AG10803 (cell line): ENCODE measurements at places on chromosomes 7 and 10.

DNA sequence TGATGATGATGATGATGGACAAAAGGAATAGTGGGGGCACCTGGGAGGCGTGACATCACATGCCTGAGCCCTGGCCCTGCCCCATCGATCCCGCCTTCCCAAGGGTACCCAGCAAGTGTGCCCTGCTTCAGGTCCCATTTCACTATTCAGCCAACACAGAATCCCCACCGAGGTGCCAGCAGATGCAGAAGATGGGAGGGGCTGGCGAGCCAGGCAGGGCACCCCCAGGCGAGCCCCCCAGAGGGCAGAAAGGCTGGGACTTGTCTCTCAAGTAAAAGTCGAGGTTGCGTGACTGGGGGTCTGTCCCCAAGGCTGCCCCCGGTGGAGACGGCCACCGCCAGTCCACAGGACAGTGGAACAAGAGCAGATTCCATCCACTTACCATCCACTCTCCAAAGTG is 57.5 kb downstream of the INSIG1 start:
- no peak for DNase-seq

DNA sequence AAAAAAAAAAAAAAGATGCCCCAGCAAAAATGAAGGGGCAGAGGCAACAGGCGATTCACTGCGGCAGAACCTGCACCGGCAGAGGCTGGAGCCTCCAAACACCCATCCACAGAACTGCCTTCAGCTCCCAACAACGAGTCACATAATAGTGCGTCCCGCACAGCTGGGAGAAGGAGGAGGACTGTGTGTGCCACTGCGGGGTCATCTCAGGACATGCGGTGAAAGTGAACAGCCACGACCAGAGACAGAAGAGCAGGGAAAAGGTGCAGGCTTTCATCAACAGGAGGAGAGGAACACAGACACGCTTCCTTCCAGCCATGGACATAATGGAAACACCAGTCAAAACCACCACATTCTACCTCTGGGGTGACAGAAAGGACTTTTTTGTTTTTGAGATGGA is 34.1 kb downstream of the DAGLB start:
- DNase-seq: no peak

GRCh38 chr10:110343947-110344346 is 39.2 kb upstream of the SMNDC1 start:
- no peak for DNase-seq

DNA sequence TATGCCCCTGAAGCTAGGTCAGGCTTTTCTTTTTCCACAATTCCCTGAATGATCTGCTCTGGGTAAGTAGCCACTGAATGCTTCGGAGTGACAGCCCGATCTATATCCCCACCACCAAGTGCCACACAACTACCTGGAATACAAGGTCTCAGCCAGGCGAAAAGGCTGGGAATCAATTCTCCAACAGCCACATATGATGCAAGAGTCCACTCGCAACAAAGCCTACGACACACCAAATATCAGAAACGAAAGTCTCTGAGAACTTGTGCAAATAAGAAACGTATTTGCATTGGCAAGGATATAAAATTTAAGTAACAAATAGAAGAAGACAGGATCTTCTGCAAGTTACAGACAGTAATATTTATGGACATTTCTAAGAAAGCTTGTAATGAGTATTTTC is 5.7 kb downstream of the HIPK2 start:
- no peak for DNase-seq

- DNase-seq: no peak
Measured at GRCh38 chr7:47779341-47779771, 168.9 kb downstream of the PKD1L1 start.

- DNase-seq: no peak
Measured at GRCh38 chr10:45378914-45379726, 5.1 kb downstream of the ALOX5 start.

- no peak for DNase-seq
Measured at GRCh38 chr7:123879628-123880027, 34.7 kb downstream of the HYAL4 start.

- no peak for DNase-seq
Measured at GRCh38 chr10:62818426-62819011, 2.4 kb upstream of the EGR2 start.

GRCh38 chr7:8255680-8256655 is 6.0 kb downstream of the ICA1 start:
- no peak for DNase-seq

- DNase-seq: no peak
Measured at GRCh38 chr7:42222891-42223290, 14.1 kb downstream of the GLI3 start.
